ENCODE measurements at places on chromosomes 12 and 14. TPM values are rescaled to one million over a fixed set of nuclear protein-coding genes. Genes with fewer than 3 reads are reported as not detected.

The OTOGL gene
- 0.59 TPM for total RNA-seq

DNA sequence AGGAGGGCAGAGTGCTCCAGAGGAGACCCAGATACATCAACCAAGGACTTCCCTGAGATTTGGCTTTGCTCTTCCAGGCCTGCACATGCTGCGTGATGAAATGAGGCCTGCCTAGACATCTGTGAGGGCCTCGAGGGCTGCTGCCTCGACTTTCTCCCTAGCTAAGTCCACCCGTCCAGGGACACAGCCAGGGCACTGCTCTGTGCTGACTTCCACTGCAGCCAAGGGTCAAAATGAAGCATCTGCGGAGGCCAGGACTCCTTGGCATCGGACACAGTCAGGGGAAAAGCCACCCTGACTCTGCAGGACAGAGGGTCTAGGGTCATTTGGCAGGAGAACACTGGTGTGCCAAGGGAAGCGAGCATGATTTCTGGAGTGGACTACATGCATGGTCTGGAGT is 10.7 kb downstream of the SLC25A47 start:
- H3K36me3 ChIP-seq: no peaks in the 10 kb centered on the region
- H3K4me1 ChIP-seq: no peaks in the 10 kb centered on the region
- no peaks in the 10 kb centered on the region for H3K27me3 ChIP-seq
- H3K27ac ChIP-seq: no peak overlapping the region

The TSHR gene
- not detected for total RNA-seq

The C1QL4 gene
- not detected for total RNA-seq
